ENCODE measurements at places on chromosomes 6 and 20.
A peak's percentile ranks its signal among the peaks of the same experiment; 100 is the strongest.

DNA sequence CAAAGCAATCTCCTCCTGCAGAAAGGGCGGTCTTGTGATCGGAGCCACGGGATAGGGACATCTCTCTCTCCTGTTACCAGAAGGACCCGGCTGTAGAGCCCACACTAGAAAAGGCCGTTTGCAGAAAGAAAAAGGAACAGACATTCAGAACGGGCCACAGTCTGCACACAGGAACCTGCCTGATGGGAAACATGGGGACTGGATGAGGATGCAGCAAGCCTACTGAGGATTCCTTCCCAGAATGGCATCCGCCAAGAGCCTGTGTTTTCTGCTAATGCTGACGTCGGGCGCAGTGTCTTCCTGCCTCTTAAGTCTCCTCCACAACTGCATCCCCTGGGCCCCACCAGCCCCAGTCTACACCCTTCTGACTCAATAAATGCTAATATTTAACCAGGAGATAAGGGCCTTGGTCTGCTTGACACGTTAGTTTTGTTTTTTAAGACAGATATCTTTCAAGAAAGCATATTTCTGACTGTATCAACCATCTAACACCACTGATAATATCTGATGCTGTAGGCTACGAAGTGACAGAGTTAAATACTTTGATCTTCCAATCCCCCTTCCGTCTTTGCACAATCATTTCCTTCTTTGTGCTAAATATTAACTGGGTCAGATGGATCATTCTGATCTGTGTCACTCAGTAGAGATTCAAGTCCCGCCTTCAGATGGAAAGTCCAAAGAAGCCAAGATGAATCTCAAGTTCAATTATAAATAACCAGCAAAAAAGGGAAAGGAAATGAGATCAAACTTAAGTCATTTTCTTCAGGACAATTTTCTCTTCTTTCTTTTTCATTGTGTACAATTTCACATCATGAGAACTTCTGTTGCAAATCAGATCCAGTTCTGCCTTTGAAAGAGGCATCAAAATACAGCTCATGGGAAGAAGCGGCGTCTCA is 20.7 kb downstream of the FAM50B start:
- DNase-seq, result peak; percentile 16

GRCh38 chr20:22993823-22994222 is 41.3 kb upstream of the SSTR4 start:
- DNase-seq, result no peak

- DNase-seq, result no peak
These were observed 146.0 kb downstream of the LAMP5 start for GRCh38 chr20:9660236-9660868.

DNA sequence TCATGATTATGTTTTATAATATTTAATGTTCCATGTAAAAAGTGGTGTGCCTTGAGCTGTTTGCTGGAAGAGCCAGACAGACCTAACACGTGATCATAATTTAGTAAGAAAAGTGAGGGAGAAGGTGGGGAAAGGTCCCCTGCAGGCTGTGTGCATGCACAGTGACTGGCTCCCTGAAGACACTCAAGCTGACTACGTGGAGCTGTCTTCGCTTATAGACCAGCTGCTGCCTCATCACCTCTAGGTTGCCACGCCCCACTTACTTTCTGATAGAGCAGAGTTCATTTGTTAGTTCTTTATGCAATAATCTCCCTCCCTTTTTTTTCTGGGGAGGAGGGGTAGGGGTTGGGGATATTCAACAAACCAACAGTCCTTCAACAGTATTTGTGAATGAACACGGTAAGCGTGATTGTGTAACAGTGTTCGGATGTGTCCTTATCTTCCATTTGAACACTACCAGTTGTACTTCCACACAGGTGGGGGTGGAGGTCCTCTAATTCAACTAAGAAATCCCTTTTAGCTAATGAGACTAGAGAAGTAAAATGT is 157.3 kb downstream of the BACH2 start:
- no peak for DNase-seq

DNA sequence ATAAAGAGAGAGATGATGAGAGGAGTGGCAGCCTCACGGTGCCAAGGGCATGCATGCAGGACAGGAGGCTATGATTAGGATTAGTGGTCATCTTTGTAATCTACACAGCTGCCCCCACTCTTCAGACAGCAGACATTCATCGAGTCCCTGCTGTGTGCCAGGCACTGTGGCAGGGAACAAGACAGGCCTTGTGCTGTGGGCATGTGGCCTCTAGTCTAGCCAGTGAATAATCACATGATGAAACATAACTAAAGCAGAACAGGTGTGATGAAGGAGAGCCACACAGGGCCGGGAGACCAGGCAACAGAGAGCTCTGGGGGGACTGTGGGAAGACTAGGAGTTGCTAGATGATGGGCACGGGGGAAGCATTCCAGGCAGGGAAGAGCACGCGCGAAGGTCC is 22.2 kb downstream of the TOX2 start:
- no peak for DNase-seq
